ENCODE measurements at places on chromosomes 12 and 14.

- DNase-seq: peak; percentile 37
Observed at GRCh38 chr14:67515386-67516079, 17.6 kb upstream of the PLEKHH1 start.

DNA sequence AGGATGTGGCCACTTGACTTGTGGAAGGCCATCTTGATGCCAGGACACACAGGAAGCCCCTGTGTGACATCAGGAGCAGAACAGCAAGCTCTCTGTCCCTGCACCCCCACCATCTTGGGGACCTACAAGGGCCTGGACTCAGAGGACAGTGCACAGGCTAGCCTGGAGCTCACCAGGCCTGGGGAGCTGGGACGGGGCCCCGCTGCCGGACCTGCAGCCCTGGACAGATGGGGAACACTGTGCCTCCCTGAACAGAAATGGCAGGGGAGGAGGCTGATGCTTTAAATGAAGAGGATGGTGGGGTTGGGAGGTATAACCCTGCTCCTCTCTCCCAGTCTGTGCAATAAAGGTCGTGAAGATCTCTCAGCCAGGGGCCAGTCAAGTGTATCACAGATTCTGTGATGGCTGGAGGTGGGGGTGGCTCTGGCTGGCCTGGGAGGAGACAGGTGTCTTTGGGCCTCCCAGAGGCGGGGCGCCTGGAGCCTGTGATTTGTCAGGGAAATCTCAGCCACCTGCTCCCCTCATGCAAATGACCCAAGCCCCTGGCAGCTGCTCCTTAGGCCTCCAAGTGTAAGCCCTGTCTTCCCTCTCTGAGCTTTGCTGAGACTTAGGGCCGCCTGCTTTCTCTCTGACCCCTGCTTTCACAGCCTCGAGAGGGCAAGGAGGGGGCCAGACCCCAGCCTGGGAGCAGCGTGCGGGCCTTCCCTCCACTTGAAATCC lies 1.1 kb upstream of the GNB3 start:
- DNase-seq: no peak

GRCh38 chr14:64281805-64282204 lies 12.4 kb downstream of the ESR2 start:
- DNase-seq: no peak

- no peak for DNase-seq
Observed at GRCh38 chr14:54746019-54746418, 156.6 kb downstream of the GCH1 start.

GRCh38 chr12:105060715-105061378 lies 23.4 kb downstream of the ALDH1L2 start:
- peak; percentile 90 for DNase-seq

DNA sequence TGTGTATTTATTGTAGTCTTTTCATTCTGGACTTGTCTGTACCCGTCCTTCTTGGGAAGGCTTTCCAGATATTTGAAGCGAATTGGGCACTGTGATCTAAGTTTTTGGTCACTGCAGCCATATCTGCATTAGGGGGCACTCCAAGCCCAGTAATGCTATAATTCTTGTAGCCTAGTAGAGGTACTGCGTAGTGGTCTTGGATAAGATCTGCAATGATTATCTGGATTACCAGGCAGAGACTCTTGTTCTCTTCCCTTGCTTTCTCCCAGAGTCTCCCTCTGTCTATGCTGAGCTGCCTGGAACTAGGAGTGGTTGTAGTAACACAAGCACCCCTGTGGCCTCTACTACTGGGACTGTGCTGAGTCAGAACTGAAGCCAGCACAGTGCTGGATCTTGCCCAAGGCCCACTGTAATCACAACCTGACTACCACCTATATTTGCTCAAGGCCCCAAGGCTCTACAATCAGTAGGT lies 30.0 kb downstream of the SLC38A2 start:
- DNase-seq: peak; percentile 31

DNA sequence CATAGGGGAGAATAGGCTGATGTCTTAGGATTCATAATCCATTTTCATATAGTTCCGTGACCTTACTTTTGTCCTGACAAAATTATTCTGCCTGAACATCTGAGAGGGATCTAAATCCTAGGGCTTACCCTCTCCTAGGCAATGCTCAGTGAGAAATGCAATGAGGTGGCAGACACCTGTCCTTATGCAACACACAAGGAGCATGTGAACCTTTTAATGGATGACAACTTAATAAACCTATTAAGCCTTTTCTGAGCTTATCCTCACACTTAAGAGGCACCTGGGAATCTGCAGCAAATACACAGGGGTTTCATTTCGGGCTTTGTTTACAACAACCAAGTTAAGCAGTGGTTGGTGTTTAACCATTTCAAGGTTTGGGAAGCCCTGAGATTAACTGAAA lies 24.6 kb downstream of the SINHCAF start:
- no peak for DNase-seq

DNA sequence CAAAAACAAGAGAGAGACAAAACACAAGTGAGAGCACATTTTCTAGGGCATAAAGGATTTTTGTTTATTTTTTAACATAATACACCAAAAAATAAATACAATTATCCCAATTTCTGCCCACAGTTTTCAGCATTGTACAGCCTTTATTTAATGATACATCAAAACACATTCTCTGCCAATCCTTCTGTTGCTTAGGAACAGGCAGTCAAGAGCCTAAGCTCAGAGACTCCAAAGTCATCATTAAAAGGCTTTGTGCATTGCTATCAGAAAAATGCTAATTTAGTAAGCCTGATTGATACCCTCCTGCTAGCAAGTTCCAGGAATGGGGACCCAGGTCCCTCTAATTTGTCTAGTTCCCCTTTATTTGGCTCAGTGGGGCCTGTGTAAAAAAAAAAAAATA lies 536.5 kb downstream of the RPS29 start:
- DNase-seq: no peak

DNA sequence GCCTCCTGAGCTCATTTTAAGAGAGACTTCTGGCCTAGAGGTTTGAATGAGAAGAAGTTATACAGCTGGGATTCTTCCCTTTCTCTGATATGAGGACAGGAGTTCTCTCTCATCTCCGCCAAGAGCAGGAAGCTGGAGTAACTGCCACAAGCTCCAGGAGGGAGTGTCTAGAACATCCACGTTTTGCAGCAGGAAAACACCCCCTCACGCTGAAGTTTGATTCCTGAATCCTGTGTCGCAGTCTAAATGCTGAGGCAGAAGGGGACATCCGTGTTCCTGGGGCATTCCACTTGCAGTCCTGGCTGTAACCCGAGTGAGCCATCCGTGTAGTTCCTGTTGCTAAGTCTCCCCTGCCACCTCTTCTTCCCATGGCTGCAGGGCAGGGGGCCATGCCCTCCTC lies 38.3 kb downstream of the NTF3 start:
- no peak for DNase-seq

DNA sequence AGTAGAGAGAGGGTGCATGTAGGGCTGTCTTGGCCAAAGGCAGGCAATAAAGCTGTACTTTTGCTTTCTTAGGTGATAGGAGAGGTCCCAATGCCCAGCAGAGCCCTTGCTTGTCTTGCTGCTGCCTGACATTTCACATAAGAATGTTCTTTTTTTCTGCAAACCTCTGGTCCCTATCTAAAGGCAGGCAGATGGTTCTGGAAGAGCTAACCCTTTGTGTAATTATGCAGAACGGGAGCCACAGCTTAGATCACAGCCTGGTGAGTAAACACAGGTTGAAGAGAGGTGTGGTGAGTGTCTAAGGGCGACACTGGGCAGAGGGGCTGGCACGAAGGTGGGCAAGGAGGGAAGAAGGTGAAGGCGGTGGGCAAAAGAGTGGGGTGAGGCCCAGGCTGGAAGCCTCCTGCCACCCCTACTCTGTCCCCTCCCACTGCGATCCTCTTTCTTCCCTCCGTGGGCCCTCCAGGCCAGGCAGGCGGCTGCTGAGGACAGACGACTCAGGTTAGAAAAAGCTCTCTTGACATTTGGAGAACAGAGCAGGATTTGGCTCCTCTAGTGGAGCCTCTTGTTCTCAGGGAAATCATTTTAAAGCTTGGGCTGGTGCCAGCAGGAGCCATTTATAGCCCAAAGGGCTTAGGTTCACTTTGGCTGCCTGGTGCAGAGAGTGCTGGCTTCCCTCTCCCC lies 42.8 kb downstream of the PRMT8 start:
- DNase-seq: peak; percentile 34

DNA sequence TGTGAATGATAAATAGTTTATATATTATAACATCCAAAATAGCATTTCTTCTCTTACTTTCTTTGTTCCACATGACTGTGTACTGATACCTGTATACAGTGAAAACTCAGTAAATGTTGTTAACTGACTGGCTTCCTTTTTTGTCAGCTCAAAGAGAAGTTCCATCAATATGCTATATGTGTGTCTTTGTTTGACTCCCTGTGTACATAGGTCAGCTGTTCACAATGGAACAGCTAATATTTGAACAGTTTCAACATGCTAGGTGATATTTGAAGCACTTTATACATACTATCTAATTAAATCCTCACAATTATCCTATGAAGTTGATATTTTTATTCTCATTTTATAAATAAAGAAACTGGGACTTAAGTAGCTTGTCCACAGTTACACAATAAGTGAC lies 15.3 kb upstream of the KICS2 start:
- DNase-seq: no peak

Measured in SW480 (cell line).